ENCODE measurements at places on chromosomes 16 and 17. TPM values are rescaled to one million over a fixed set of nuclear protein-coding genes. Genes with fewer than 3 reads are reported as not detected.

DNA sequence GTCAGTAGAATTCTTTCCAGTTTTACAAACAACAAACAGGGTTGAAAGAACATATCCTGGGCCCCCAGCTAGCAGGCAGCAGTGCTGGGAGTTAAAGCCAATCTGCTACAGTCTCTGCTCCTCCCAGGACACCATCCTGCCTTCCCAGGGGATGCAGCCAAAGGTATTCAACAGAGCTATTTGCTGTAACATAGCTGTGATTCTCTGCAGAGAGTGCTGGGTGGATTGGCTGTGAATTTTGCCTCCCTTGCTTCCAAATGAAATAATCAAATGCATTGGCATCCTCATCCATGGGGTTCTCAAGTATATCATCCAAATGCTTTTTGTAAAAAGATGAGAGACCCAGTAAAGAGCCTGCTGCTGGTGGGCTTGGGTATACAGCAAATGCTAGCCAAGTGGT, 124.3 kb downstream of the NPIPB5 start:
- DNase-seq = no peak

GRCh38 chr17:13952009-13952750, 117.1 kb upstream of the COX10 start:
- DNase-seq = no peak

DNA sequence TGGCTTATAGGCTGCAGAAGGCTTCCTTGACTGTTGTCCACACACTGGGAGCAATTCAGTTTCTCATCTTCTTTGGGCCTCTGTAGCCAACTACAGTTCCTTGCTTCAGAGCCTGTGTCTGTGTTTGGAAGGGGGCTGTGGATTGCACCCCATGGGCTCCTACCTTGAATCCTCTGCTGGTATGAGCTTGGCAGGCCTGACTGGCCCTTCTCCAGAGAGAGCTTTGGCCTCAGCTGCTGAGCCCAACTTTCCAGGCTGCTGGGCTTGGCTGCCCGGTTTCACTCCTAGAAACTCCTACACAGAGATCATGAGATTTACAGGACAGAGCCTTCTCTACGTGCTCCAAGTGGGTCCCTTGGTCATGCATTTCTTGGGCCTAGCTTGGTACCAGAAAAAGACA, 354.4 kb downstream of the SNX29 start:
- no peak for DNase-seq

DNA sequence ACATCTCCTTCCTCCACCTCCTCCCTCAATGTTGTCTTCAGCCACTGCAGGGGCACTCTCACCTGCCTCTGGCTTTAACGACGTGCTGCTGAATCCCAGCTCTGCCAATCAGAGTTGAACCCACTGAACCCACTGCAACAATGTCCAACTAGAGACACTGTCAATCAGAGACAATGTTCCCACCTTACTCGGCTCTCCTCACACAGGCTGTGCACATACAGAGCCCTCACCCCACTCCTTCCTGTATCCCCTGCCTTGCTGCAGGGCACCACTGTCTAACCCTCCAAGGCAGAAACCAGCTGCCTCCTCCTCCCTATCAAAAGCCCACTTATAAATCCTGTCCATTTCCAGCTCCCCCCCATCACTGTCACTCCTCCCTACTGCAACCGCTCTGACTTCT, 58.7 kb downstream of the ANKRD11 start:
- no peak for DNase-seq

The TSPAN10 gene
- total RNA-seq = 0.85 TPM

- peak; percentile 66 for DNase-seq
Measured at GRCh38 chr17:36608794-36609497, 7.6 kb downstream of the MRM1 start.

DNA sequence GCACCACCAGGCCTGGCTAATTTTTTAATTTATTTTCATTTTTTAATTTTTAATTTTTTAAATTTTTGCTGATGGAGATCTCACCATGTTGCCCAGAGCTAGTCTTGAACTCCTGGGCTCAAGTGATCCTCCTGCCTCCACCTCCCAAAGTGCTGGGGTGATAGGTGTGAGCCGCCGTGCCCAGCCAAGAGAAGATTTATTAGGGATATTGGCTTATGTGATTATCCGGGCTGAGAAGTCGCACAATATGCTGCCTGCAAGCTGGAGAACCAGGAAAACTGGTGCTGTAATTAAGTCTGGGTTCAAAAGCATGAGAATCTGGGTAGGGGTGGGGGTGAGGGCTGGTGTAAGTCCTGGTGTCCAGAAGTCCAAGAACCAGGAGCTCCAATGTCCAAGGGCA, 2.5 kb upstream of the C16orf90 start:
- DNase-seq = no peak

- no peak for DNase-seq
Measured at GRCh38 chr17:82925336-82925735, 85.5 kb upstream of the ZNF750 start.

DNA sequence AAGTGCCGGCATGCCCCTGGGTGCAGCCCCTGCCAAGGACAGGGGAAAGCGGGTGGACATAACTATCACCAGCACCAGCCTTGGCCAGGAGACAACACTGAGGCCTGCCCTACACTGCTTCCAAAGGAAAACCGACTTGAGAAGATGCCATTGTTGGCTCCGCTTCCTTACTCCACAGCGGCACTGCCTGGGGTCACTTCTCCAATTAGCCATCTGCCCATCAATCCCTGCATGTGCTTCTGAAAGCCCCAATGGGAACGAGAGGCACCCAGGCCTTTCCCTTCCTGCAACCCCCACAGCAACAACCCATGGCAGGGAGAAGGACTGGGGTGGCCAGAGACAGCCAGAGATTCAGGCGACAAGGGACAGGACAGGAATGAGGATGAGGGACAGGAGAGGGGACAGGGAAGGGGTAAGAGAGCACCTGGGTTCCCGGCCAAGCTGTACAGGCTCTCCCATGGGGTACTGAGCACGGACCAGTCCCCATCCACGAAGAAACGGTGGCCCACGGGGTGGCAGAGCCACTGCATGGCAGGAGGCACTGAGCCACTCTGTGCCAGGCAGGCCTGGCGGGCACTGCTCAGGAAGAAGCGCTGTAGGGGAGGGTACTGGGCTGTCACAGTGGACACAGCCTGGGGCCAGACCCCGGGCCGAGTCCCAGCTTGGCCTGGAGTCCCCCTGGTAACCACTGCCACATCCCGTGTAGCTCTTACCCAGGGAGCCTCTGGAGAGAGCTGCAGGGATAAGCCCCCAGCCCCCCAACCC, 21.2 kb downstream of the SREBF1 start:
- no peak for DNase-seq

The RTN4RL1 gene
- 5.8 TPM for total RNA-seq

DNA sequence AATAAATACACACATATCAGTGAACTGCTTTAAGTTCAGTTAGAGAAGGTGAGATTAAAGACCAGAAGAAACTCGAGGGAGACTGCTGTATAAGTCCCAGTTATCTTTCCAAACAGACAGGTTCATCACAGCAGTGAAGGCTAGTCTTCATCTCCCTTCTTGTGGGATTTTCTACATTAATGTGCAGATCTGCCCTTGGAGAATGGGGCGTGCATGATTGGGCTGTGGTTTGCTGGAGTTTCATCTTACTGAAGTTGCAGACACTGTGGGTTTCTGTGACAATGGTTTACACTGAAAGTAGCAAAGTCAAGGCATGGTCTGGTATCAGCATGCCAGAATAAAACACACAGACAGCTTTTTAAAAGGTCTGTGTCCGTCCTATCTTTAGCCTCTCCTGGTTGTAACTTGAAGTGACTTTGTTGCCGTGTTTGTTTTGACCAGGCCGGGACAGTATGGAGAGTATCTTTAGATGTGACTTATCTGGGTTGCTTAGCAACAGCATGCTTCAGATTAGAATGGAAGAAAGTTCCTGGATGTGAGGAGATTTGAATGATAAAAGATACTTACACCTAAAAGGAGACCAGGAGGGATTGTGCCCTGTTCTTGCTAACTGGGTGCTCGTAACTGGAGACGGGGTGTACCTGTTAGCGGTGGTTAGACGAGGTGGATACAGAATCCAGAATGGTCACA, 16.1 kb downstream of the NAA60 start:
- no peak for DNase-seq

GRCh38 chr17:67467500-67468455, 90.7 kb downstream of the PITPNC1 start:
- DNase-seq = no peak
